ENCODE measurements at places on chromosomes 7 and 10.

DNA sequence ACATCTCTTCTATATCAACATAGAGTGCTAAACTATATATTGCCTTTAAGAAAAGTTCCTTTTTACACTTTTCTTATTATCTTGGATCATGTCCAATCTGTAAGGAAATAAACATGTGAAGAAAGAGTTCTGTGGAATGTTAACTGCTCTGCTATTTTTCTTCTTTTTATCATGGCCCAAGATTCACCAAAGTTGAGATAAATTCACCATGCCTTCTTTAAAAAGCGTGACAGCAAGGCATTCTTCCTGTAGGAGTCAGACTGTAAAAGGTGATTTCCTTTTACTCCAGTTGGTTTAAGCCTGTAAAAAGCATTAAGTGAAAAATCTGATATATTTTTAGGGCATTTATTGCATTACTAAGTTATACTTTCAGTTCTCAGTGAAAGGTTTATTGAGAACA is 165.7 kb upstream of the FZD1 start:
- DNase-seq, result no peak

GRCh38 chr7:27124902-27125689 is 5.5 kb downstream of the HOXA4 start:
- no peak for DNase-seq

DNA sequence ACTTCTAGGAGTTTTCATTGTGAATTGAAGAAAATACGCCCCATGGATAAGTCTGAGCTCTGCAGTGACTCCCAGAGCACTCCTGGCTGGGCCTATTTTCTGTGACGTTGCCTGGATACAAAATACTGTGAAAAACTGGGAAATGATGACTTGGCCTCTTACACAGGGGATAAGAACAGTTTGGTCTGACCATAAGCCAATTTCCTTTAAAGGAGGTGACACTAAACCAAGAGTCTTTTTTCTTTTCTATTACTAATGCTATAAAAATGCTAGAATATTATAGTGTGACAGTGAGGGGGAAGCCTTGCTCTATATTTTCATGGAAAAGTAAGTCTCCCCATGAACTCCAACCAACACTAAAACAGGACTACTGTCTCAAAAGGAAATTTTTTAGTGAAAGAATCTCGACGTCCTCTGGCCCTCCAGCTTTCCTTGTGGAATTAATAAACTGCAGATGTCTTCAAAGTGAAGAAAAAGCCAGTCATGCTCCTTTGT is 45.5 kb downstream of the MYOF start:
- DNase-seq, result no peak

- DNase-seq, result no peak
These were observed 961.8 kb upstream of the CELF2 start for GRCh38 chr10:10055656-10056442.

DNA sequence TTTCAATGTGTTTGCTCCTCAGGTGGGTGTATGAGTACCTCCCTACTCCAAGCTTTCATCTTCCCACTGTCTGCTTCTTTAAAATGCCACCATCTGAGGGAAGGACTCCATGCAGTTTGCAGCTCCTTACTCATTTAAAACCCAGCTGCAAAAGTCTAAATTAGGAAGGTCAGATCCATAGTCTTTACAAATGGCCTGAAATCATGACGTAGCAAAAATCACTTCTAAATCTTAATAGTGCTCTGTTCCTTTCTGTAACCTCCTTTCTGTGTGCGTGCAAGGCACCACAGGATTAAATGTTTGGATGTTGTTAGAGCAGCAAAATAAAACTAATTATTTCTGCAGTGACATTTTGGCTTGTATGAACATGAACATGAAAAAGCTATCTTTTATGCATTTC is 366.9 kb upstream of the IGFBP3 start:
- DNase-seq, result no peak

DNA sequence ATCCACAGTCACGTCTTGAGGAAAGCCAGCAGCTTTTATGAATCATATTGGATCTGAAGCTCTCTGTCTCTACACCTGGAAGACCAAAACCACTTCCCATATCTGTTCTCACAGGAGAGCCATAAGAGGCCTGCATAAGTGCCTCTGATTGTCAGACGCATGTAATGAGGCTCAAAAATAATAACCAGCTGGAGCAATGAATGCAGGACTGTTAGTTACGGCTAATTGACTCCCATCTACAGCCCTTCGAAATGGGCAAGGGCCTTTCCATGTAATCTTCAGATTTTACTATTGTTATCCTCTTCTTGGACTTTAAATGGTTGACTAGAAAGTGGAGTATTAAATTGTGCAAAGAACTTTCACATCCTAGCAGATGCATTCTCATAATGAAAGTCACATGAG is 4.4 kb upstream of the SEMA3C start:
- DNase-seq, result no peak

- no peak for DNase-seq
These were observed 190.0 kb upstream of the MKI67 start for GRCh38 chr10:128316121-128316726.

DNA sequence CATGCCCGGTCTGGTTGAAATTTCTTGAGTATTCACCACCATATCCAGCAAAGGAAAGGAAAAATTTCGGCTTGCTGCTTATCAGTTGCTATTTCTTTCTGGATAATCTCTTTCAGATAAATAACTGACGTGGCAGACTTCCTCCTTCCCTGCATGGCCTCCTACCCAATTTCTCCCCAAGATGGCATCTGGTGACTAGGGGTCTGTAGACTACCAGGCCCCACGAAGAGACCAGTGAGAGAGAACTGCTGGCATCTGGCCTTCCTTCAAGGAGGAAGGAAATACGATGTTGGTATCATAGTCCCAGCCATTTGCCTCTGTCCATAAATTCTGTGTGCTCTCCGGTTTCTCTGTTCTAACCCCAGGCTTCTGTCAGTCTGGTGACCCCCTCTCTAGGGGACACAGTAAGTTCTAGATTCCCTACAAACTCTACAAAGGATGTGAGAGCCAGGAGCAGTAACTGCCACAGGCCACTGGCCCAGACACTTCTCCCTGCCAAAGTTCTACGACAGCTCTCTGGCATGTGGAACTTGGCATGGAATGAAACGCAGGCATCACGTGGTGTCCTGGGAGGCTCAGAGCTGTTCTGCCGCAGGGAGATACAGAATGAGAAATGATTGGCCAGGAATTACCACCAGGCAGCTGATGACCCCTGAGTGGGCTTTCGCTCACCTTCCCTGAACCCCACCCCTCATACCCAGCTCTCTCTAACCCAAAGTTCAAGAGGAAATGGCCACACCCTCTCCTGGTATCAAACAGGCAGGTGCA is 30.0 kb upstream of the MSRB2 start:
- no peak for DNase-seq

DNA sequence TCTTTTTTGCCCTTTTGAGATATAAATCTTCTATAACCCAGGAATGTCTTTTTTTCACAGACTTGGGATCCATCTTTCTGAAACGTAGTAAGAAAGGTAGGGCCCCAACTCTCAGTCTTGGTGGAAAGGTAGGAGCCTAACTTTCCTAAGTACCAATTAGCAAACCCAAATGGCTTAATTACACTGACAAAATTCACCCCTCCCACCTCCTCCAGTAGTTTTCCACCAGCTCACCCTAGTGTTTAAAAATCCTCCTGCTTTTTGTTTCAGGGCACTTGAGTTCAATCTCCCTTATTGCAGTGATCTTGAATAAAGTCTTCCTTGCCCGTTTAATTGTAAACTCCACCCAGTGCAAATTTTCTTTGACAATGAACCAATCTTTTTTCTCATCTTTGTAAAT is 600.0 kb downstream of the PHTF2 start:
- DNase-seq, result no peak

DNA sequence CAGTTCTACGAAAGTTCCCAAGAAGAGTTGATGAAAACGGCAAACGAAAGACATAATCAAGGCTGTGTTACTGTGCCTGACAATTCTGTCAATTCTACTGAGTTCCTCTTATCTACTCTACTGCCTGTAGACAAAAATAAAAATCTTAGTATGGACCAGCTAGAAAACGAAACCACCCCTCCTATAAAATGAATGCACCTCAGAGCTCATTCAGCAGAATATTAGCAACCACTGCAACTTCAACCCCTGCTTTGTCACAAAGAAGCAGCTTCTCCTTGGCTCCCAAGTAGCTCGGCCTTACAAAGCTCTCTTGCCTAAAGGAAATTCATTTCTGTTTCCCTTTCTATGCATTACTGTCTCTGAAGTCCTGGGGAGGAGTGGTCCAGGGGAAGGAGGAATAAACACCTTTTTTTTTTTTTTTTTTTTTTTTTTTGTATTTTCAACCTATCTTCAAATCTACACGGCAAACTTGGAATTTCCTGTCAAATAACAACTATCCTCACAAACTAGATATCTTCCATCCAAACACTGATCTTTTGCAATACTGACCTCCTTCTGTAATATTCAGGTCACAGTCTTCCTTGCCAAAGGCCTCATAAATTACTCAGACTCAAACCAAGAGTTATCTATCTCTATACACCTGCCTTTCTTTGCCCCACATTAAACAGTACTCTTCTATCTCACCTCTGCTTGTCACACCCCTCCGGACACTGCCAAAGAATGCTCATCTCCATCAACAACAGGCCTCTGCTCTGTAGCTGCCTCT is 74.3 kb downstream of the GLI3 start:
- no peak for DNase-seq

Data from HuH-7.5 (cell line).